PC-3 (cell line): ENCODE measurements at places on chromosomes 7 and 10. TPM values are rescaled to one million over a fixed set of nuclear protein-coding genes. Genes with fewer than 3 reads are reported as not detected.

DNA sequence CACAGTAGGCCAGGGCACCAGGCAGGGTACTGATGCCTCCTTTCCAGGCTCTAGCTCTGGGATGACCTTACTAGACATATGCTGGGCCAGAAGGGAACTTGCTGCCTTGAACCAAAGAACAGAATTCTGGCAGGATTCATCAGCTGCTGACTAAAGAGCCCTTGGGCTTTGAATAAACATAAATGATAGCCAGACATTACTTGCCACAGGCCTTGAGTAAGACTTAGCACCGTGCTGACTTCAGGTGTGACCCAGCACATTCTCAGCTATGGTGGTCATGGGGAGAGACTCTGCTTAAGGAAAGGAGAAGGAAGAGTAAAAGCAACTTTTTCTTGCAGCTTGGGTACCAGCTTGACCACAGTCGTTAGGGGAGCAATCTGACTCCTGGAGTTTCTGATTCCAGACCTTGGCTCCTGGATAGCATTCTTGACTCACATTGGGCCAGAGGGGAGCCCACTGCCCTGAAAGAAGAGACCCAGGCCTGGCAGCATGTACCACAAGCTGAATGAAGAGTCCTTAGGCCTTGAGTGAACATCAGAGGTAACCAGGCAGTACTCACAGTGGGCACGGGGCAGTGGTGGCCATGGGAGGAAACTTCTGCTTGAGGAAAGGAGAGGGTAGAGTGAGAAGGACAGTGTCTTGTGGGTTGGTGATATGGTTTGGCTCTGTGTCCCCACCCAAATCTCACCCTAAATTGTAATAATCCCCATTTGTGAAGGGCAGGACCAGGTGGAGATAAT is 926.1 kb upstream of the SORCS1 start:
- no peak overlapping the region for H3K4me3 ChIP-seq
- peak; percentile 3 for DNase-seq
- H3K27me3 ChIP-seq = no peaks in the 10 kb centered on the region
- no peak overlapping the region for H3K27ac ChIP-seq
- H3K36me3 ChIP-seq = no peaks in the 10 kb centered on the region
- no peaks in the 10 kb centered on the region for H3K4me1 ChIP-seq

GRCh38 chr10:111967116-111967515 is 216.4 kb downstream of the GPAM start:
- no peak overlapping the region for H3K27ac ChIP-seq
- H3K4me3 ChIP-seq = no peak overlapping the region
- H3K27me3 ChIP-seq = no peaks in the 10 kb centered on the region
- DNase-seq = no peak

DNA sequence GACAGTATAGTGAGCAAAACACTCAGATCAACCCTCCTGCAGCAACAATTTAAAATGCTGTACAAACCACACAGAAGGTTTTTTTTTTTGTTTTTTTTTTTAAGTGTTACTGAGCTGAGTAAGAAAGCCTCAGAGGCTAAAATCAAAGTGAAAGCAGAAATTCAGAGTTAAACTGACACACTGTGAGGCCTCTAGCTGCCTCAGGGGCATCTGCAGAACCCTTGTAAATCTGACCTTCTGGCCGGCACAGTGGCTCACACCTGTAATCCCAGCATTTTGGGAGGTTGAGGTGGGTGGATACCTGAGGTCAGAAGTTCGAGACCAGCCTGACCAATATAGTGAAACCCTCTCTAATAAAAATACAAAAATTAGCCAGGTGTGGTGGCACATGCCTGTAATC is 7.4 kb upstream of the GNA12 start:
- no peaks in the 10 kb centered on the region for H3K27me3 ChIP-seq
- no peaks in the 10 kb centered on the region for H3K36me3 ChIP-seq
- DNase-seq = no peak
- no peaks in the 10 kb centered on the region for H3K4me1 ChIP-seq
- no peak overlapping the region for H3K27ac ChIP-seq

CLDN4 gene
- total RNA-seq = 656 and 724 TPM in 2 replicates

DNA sequence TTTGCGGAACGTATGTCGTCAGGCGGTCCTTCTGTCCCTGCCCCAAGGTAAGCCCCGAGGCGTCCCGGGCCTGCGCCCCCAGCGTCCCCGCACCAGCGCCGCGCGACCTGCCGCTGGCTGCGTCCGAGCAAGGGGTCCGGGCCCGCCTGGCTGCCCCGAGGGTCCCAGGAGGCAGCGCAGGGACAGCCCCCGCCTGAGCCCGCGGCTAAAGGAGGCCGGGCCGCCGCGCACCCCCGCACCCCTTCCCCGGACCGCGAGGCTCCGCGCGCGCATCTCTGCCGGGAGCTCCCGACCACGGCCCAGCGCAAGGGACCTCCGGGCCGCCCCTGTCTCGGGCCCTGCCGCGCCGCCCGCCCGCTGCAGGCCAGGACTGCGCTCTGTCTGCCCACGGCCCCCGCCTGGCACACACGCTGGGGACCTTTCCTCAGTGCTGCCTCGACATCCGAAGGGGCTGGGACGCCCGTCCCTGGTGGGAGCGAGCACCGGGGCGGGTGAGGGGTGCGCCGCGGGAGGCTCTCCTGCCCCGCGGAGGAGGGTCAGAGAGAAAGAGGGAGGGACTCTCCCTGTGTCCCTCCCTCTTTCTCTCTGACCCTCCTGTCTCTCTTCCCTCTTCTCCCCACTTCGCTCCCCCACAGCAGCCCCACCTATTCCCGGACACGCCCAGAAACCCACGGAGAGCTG is 25.0 kb downstream of the SHH start:
- H3K36me3 ChIP-seq = no peaks in the 10 kb centered on the region
- H3K27me3 ChIP-seq = no peaks in the 10 kb centered on the region
- DNase-seq = no peak
- H3K4me1 ChIP-seq = no peaks in the 10 kb centered on the region

SMO gene
- 15.5 and 15.7 TPM in 2 replicates for total RNA-seq

DNA sequence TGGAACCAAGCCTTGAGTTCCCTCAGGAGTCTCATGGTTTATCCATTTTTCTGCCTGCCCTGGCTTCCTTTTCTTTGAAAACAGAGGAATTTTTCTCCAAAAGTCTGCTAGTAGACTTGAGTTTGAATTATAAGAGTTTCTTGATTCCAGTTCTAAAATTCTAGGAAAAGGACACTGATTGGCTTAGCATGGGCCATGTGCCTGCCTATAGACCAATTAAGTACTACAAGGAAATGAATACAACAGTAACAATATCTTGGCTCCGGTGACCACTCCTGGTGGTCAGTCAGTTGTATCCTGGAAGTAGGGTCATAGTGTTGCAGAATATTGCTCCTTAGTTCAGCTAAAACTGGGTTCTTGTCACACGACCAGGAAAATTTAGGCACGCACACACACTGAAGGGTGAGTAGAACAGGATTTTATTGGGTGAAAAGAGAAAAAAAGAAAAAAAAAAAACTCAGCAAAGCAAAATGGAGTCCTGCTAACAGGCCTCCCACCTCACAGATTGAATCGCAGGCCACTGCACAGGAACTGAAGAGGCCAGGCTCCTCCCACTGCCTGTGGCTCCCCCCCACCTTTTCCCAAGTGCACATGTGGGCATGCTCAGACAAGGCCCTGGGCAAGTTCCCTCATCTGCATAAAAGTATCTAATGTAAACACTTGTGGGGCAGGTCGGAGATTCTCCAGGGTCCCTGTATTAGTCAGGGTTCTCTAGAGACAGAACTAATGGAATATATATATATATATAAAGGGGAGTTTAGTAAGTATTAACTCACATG is 155.1 kb downstream of the LYZL1 start:
- H3K27me3 ChIP-seq = no peaks in the 10 kb centered on the region
- no peaks in the 10 kb centered on the region for H3K36me3 ChIP-seq
- no peak for DNase-seq
- H3K4me1 ChIP-seq = no peaks in the 10 kb centered on the region

DNA sequence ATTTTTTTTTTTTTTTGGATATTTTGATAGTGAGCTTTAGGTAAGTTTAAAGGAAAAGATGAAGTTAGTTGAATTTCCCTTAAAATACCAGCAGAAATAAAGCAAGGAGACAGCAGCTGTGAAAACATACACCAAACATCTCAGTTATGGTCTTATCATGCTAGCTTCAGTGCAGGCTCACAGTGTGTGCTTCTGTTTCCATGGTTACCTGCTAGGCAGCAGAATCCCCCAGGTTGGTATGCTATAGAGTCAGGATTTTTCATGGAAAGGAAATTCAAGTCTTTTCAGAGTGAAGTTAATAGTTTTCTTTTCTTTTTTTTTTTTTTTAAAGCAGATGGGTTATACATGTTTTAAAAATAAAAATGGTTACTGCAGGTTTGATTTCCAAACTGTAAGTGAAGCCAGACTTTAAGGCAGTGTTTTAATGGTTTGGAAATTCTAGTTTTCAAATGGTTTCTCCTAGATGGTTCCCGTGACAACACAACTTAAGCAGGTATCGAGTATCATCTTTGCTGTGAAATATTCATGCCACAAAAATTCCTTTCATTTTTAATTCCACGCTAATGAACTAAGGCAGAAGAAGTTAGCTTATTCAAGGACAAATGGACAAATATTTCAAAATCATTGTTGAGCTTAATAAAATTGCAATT is 230.9 kb downstream of the BICC1 start:
- H3K4me3 ChIP-seq = no peak overlapping the region
- H3K36me3 ChIP-seq = no peaks in the 10 kb centered on the region
- no peak overlapping the region for H3K27ac ChIP-seq
- H3K4me1 ChIP-seq = no peaks in the 10 kb centered on the region
- peaks cover 4% of the 10 kb centered on the region; the same call in 1 of the 2 replicates for H3K27me3 ChIP-seq

DNA sequence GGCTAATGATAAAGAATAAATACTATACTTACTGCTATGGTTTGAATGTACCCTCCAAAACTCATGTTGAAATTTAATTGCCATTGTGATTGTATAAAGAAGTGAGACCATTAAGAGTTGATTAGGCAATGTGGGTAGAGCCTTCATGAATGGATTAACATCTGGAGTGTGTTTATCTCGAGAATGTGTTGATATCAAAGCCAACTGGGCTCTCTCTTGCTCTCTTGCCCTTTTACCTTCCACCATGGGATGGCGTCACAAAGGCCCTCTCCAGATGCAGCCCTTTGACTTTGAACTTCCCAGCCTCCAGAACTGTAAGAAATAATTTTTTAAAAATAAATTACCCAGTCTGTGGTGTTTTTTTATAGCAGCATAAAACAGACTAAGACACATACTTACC is 50.1 kb upstream of the GHITM start:
- no peak for DNase-seq
- H3K4me1 ChIP-seq = no peaks in the 10 kb centered on the region
- no peaks in the 10 kb centered on the region for H3K36me3 ChIP-seq

ATRNL1 gene
- not detected in 2 replicates for total RNA-seq

ENO4 gene
- 0.35 TPM in 1 of 2 replicates, not detected in the other for total RNA-seq

BET1 gene
- 7.9 and 12.1 TPM in 2 replicates for total RNA-seq

CPA1 gene
- not detected in 2 replicates for total RNA-seq

APBB1IP gene
- total RNA-seq = not detected in 2 replicates

IL6 gene
- total RNA-seq = 110 and 113 TPM in 2 replicates

- H3K36me3 ChIP-seq = no peaks in the 10 kb centered on the region
- H3K27ac ChIP-seq = no peak overlapping the region
- DNase-seq = no peak
- H3K4me1 ChIP-seq = 0 out of 2 replicates have a peak, but pooled peaks cover 3% of the 10 kb centered on the region
Observed at GRCh38 chr7:32075612-32076011, 5.4 kb upstream of the PDE1C start.

FLNC gene
- total RNA-seq = 88.7 and 121 TPM in 2 replicates

HEPACAM2 gene
- total RNA-seq = not detected in 2 replicates

- DNase-seq = peak; percentile 26
- H3K27me3 ChIP-seq = no peaks in the 10 kb centered on the region
- H3K4me1 ChIP-seq = no peaks in the 10 kb centered on the region
- no peaks in the 10 kb centered on the region for H3K36me3 ChIP-seq
- H3K27ac ChIP-seq = no peak overlapping the region
- H3K4me3 ChIP-seq = no peak overlapping the region
Observed at GRCh38 chr7:42694894-42695507, 216.9 kb downstream of the C7orf25 start.

DNA sequence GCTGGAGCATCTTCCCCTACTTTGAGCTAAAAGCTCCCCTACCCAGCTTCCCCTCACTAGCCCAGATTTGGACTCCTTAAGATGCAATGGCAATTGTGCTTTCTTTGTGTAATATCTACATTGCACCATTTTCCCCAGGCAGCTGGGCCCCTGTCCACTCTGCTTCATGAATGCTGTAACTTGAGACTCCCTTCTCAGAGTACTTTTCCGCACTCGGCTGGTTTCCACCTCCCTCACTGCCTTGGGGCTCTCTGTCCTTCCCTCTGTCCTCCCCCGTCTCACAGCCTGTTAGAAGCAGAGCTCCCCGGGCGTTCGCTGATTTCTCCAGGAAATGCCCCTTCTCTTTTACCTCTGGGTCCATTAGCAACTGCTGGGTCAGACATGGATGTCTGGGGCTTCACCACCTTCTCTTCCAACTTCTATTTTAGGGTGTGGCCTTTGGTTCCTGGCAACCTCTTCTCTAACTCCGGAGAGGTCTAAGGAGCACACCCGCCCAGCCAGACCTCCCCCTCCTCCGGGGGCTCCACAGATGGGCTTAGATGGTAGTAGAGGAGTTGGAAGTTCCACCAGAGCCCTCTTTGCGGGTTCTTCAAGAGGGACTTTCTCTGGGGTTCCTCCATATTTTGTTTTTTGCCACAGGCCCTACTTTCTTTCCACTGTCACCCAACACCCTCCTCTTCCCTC is 2.9 kb upstream of the TMEM72 start:
- H3K4me3 ChIP-seq = no peak overlapping the region
- no peaks in the 10 kb centered on the region for H3K36me3 ChIP-seq
- peaks cover 93% of the 10 kb centered on the region for H3K27me3 ChIP-seq
- no peaks in the 10 kb centered on the region for H3K4me1 ChIP-seq
- peak; percentile 17 for DNase-seq
- H3K27ac ChIP-seq = no peak overlapping the region

DNA sequence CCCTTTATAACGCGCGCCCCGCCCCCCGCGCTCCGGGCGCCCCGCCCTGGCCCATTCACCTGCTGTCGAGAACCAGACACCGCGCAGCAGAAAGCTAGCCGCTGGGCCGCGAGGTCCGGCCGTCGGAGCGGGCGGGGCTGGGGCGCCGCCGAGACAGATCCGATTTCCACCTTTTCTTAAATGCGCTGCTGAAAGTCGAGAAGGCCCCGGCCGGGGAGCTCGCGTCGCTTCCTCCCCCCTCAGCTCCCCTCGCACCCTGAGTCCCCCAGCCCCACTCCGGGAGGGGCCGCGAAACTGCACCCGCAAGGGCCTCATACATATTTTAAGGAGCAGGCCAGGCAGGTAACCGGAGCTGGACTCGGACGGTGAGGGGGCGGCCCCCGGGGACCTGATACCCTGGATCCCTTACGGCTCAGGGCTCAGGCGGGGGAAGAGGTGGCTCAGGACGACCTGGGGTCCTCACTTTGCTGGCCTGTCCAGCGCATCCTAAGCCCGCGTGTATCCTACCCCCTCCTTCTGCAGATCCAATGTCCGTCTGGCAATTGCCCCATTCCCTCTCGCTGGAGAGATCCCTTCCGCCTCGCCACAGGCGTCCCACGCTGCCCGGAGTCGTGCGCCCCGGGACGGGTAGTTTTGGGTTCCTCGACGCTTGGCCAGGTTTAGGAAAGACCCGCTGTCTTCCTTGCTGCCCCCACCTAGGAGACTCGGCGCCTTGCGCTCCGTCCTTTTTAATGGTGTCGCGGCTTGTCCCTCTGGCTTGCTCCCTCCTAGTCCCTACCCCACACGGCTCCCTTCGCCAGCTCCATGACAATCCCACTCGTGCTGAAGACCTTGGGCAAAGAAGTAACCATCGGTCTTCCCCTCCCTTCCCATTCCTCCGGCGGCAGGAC is 170.6 kb downstream of the UBE2H start:
- H3K4me3 ChIP-seq = no peak overlapping the region
- no peak overlapping the region for H3K27ac ChIP-seq
- no peaks in the 10 kb centered on the region for H3K27me3 ChIP-seq

CFAP46 gene
- total RNA-seq = 0.04 TPM in 1 of 2 replicates, not detected in the other

- H3K4me1 ChIP-seq = peaks cover 29% of the 10 kb centered on the region
- peak overlapping the region; percentile 38 for H3K27ac ChIP-seq
- no peaks in the 10 kb centered on the region for H3K27me3 ChIP-seq
- peak overlapping the region; percentile 28; the same call in 1 of the 2 replicates for H3K4me3 ChIP-seq
- H3K36me3 ChIP-seq = peaks cover 12% of the 10 kb centered on the region
Observed at GRCh38 chr10:97643441-97643985, 3.0 kb downstream of the PI4K2A start.
